ENCODE measurements at places on chromosomes 7 and 10.

DNA sequence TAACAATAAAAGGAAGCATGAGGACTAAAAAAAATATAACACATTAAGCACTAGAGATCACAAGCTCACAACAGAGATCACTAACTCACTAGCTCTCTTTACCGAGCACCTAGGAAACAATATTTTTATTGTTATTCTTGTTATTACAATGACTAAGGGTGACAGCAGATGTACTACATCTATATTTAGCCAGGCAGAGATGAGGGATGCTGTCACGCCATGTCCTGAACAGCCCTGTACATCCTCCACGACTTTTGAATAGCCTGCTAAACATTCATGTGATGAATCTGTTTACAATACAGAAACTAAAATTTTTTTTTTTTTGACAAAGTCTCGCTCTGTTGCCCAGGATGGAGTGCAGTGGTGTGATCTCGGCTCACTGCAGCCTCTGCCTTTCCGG, 22.7 kb downstream of the FAM133B start:
- no peak for DNase-seq

DNA sequence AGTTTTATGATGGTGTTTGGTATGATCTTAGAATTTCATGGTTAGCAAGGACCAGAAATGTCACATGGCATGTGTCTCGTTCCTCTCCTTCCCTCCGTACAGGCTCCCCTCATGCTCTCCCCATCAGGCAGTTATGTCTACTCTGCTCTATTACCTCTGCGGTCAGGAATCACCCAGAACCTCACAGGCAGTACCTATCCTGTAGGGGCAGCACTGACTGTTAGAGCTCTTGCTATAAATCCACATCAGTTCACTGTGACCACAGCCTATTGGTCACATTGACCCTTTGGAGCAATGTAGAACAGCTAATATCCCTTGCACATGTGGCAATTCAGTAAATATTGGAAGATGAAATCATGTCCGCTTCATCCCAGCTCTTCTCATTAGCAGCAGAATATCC, 151.8 kb downstream of the WNT2 start:
- DNase-seq: no peak

DNA sequence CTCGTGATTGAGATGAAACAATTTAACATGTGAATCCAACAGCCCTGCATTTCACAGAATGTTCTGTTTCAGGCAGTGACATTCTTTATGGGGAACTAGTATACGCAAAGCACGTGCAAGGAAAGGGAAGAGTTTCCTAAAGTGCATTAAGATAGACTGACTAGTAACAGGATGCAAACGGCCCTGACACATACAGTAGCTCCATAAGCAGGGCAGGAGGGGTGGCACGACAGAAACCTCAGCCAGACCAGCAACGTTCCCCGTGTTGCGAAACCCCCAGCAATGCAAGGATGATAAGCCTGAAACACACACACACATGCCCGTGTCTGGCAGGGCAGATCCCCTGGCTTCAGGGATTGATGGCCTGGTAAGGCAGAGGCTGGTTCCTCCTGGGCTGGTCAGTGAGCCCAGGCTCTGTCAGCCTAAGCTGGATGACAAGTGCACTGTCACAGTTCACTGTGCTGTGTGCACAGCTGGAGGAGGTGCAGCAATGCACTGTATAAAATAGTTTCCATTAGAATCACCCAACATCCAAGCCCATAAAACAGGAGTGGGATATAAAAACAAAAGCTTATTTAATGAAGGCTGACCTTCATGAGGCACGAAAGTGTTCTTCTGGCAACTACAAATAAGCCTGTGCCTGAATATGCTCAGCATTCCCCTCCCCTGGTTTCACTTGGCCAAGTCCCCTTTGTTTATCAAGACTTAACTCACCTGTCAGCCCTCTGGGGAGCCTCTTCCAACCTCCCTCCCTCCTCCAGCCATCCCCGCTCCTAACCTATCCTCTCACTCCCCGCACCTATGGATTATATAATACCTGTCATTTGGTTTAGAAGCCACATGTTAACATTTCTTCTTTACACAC, 88.8 kb downstream of the GSAP start:
- no peak for DNase-seq

GRCh38 chr10:36669615-36670352, 455.6 kb upstream of the ANKRD30A start:
- no peak for DNase-seq

DNA sequence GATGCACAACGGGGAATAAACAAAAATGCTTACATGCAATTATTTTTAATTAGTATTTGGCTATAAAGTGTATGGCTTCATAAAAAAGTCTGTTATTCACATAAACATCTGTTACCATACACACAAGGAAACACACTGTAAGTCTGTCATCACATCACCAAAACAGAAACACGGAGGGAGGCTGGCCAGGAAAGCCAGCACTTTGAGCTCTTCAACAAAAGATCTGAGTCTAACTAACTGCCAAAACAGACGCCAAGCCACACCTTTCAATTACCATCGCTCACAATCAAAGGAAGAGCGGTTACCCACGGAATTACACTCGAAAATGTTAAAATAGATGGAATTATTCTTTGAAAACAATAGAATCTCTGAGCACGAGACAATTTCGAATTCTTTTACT, 49.2 kb upstream of the MGMT start:
- DNase-seq: no peak

DNA sequence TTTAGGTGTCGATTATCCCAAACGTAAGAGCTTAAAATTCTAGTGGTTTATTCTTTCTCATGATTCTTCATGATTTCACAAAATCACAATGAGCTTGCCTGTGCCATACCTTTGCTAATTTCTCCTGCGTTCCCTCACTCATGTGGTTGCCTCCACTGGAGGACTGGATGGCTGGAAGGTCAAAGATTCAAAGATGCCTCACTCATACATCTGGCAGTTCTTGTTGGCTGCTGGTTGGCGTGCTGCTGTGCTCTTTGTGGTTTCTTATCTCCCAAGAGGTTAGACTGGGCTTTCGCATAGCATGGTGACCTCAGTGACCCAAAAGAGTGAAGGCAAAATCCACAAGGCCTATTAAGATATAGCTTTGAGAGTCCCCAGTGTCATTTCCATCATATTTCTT, 877.6 kb upstream of the AUTS2 start:
- no peak for DNase-seq

- peak; percentile 9 for DNase-seq
Observed at GRCh38 chr10:28738200-28738599, 60.9 kb downstream of the BAMBI start.

- DNase-seq: no peak
Observed at GRCh38 chr10:77530011-77530410, 107.6 kb downstream of the KCNMA1 start.

DNA sequence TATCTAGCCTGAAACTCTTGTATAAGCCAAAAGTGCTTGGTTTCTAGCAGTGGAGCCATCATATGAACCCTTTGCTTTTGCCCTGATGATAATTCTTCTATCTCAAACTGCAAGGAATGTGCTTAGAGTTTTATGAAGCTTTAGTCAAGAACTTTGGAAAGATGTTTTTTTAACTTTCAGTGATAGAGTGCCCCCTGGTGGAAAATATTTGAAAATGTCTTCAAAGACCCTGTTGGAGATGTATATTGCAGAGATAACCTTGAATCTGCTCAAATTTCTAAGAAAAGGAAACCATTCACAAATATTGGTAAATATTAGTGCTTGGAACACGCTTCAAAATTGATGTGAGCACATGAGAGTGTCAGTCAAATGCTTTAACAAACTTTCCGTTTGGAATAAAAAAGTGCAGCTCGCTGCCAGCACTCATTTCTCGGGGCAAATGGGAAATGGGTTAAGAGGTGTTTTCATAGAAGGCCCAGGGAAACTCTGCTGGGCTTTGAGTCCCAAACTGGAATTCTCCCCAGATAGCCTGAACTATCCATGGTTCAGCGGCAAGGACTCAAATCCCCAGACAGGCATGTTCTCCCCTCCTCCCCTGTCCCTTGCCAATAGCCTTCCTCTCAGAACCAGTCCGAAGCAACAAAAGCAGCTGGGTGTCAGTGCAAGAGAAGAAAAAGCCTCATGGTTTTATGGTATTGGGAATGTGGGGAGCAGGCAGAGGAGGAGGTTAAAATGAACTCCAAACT, 129.3 kb downstream of the MYOF start:
- no peak for DNase-seq

- DNase-seq: no peak
Observed at GRCh38 chr7:27678617-27679260, 16.1 kb upstream of the HIBADH start.

- DNase-seq: no peak
Observed at GRCh38 chr10:75959209-75959608, 527.8 kb downstream of the LRMDA start.

- no peak for DNase-seq
Observed at GRCh38 chr7:93883078-93883916, 7.3 kb downstream of the TFPI2 start.

DNA sequence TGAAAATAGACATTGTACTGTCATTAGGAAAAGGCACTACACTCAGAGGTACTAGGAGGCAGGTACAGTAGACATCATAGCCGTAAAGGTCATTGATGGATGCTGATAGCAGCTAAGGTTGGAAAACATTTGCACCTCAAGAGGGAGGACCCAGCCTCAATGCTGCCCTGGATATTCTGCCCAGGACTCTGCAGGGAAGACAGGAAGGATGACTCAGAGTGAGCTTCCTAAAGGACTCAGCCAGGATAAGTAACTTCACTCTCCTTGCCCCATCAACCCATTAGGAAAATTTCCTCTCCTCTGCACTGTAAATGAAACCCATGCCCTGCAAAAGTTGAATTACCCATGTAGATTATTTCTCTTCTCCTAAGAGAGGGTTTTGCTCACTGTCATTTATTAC, 617.9 kb upstream of the MKI67 start:
- no peak for DNase-seq

GRCh38 chr7:45601094-45601493, 26.9 kb downstream of the ADCY1 start:
- peak; percentile 6 for DNase-seq

GRCh38 chr10:72242675-72243074, 26.6 kb upstream of the ASCC1 start:
- no peak for DNase-seq

DNA sequence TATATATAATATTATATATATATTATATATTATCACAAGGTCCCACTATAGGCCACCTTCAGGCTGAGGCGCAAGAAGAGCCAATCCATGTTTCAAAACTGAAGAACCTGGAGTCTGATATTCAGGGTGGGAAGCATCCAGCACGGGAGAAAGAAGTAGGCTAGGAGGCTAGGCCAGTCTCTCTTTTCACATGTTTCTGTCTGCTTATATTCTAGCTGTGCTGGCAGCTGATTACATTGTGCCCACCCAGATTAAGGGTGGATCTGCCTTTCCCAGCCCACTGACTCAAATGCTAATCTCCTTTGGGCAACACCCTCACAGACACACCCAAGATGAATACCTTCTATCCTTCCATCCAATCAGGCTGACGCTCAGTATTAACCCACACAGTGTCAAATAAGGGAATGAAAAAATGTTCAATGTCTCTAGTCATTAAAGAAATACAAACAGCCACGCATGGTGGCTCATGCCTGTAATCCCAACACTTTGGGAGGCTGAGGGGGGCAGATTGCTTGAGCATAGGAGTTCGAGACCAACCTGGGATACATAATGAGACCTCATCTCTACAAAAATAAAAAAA, 135.4 kb upstream of the PCBD1 start:
- DNase-seq: no peak

- DNase-seq: no peak
Observed at GRCh38 chr10:126405239-126405775, 17.0 kb upstream of the ADAM12 start.

DNA sequence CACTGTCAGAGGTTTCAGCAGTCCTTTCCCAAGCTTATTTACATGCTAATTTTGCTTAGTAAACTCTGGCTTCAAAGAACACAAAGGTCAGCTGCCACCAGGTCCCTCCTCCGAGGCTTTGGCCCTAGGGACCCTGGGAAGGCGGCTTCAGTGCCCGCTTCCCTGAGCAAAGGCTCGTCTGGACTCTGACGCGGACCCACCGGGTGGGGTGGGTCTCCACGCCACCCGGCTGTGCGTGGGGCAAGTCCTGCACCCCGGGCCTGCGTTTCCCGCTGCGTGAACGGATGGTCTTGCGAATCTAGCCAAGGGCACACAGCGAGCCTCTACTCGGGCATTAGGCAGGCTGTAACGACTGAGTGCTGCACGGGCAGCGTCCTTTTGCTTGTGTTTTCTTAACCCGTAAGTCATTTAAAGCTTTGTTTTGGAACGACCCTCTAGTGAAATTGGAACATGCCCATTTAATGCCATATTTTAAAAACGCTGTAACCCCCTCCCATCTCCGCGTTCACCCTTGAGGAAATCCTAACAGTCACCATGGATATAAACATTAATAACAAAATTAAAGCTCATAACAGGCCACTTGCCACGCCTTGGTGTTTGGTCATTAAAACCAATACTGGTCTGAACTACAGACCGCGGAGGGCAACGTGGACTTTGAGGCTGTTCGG, 828 bp downstream of the BNIP3 start:
- no peak for DNase-seq

- DNase-seq: no peak
Observed at GRCh38 chr10:104766341-104766740, 125.3 kb downstream of the SORCS3 start.

DNA sequence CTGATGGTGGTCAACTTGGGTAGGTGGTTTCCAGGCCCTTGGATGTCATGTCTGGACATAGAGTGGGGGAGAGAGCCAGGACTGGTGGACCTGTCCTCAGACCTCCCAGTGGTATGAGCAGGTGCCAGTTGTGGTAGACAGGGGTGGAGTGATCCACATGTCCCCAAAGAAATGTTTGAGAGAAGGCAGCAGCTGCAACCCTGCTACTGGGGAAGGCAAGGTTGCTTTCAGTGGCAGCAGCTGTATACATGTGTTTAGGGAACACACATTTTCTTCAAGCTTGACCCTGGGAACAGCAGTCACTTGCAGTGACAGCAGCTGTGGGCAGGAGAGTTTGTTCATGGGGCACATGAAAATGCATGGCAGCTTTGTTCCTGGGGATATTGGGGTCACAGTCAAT, 882.6 kb upstream of the C7orf33 start:
- DNase-seq: no peak

- DNase-seq: no peak
Observed at GRCh38 chr7:800692-801091, 31.6 kb upstream of the SUN1 start.

- peak; percentile 11 for DNase-seq
Observed at GRCh38 chr10:19817231-19817933, 1.1 kb downstream of the PLXDC2 start.

DNA sequence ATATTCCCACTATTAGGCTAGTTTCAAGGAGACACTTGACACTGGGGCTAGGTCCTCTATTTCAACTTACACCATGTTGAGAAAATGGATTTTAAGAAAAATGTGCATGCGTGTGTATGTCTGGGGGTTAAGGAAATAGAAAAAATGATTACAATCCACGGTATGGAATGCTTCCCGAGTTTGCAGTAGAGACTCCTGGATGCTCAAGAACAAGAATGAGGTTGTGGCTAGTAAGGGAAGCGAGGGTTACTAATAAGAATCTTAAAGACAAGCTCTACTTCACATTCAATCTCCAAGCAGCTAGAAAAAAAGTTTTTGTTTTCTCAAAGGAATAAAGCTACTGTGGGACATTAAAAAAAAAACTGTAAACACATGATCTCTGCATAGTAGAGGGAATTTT, 54.7 kb downstream of the ANK3 start:
- DNase-seq: no peak
